Smooth muscle cell of the coronary artery (primary cell): ENCODE measurements at places on chromosomes 4 and X. TPM values are rescaled to one million over a fixed set of nuclear protein-coding genes. Genes with fewer than 3 reads are reported as not detected.

Gene GDPD2
- total RNA-seq: not detected in 2 replicates

Gene HDX
- total RNA-seq: 2.0 and 2.9 TPM in 2 replicates

Gene NDNF
- total RNA-seq: not detected in 2 replicates

Gene NDST4
- not detected in 2 replicates for total RNA-seq

Gene BMPR1B
- 0.15 and 1.9 TPM in 2 replicates for total RNA-seq

Gene ARAP2
- 0.23 and 1.3 TPM in 2 replicates for total RNA-seq

Gene LNX1
- 5.1 TPM in 2 replicates for total RNA-seq

Gene SHOX
- not detected in 2 replicates for total RNA-seq

Gene FAAH2
- 0.15 TPM in 1 of 2 replicates, not detected in the other for total RNA-seq

Gene GRIA2
- 0.59 TPM in 1 of 2 replicates, not detected in the other for total RNA-seq

Gene SLC2A9
- total RNA-seq: 0.75 and 4.0 TPM in 2 replicates

Gene SLC9B1
- 0.38 and 2.2 TPM in 2 replicates for total RNA-seq

Gene MAGEB4
- not detected in 2 replicates for total RNA-seq

Gene TEC
- total RNA-seq: 0.38 and 0.94 TPM in 2 replicates

Gene NXF2B
- total RNA-seq: not detected in 2 replicates

Gene CT47C1
- total RNA-seq: not detected in 2 replicates

Gene ARSJ
- 12.3 and 22.5 TPM in 2 replicates for total RNA-seq

Gene GAGE12F
- not detected in 2 replicates for total RNA-seq

Gene NOX1
- total RNA-seq: not detected in 2 replicates

Gene S100G
- total RNA-seq: not detected in 2 replicates

Gene NAT8L
- under 0.01 and 0.12 TPM in 2 replicates for total RNA-seq

Gene SRPK3
- total RNA-seq: under 0.01 and 0.30 TPM in 2 replicates

Gene ATP1B4
- not detected in 2 replicates for total RNA-seq

Gene ASMT
- not detected in 2 replicates for total RNA-seq

Gene ESX1
- not detected in 2 replicates for total RNA-seq

Gene NXF3
- 0.23 TPM in 1 of 2 replicates, not detected in the other for total RNA-seq

Gene CD38
- not detected in 2 replicates for total RNA-seq
